ENCODE measurements at places on chromosomes 12 and 14.

DNA sequence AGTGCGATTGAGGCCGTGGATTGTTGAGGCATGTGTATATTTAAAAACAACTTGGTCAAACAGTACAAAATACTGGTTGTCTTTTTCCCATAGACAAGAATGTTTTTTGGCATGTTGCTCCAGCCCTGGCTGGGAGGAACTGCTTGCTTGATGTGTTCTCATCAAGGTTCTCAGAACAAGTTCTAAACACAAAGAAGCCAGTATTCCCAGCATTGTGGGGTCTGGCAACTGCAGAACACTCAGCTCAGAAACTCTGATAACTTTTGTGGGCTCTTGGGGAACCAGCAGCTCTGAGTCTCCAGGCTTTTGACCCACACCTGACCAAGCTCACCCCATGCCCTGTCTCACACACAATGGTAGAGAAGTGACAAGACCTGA is 27.1 kb upstream of the DICER1 start:
- DNase-seq: no peak

- no peak for DNase-seq
These were observed 32.5 kb downstream of the BRMS1L start for GRCh38 chr14:35858521-35859209.

GRCh38 chr14:70964492-70964891 is 57.2 kb downstream of the PCNX1 start:
- DNase-seq: no peak

DNA sequence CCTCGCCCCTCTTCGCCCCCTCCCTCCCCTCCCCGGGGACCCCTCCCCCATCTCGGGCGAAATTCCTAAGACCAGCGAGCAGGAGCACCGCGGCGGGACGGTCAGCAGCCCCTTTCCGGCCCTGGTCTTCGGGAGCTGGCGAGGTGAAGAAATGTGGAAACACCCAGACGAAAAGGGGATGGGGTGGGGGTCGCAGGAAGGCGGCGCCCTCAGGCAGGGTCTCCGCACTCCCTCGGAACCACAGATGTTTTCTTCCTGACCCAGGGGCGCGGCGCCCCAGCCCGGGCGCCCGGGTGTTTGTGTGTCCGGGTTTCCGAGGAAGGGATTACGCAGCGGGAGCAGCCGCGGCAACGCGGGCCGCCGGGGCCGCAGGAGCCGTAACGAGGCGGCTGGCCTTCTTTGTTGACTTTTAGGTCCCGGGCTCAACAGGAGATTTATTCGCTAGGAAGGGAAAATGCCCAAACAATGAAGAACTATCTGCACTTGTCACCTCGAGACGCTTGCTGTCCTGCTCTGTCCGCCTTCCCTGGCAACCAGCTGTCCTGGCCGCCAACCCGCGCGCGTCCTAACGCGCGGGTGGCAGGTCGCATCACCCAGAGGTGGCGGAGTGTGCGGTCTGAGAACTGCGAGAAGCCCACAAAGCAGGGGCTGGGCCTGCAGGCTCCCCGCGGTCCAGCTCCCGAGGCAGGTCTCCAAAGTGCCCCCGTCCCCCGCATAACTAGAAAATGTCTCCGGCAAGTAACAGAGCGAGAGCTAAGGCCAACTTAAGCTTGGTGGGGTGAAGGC is 7.0 kb downstream of the FOXA1 start:
- DNase-seq: no peak

GRCh38 chr12:118065380-118065779 is 4.4 kb upstream of the WSB2 start:
- no peak for DNase-seq

- DNase-seq: peak; percentile 10
These were observed 75.3 kb upstream of the FAR2 start for GRCh38 chr12:29073631-29074239.

DNA sequence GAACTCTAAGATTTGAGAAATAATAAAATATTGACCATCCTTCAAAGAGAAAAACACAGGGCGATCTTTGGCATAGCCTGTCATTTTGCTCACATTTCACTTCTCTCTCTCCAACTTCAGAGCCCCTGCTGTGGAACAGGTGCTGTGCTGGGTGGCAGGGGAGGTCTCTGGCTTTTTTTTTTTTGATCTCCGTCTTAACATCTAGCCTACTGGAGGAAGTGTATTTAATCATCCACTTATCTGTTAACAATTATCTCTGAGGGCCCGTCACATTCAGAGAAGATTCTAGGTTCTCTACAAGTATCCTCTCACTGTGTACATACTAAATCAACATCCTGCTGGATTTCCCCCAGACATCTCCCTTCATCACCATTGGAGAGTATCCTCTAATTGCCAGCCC is 34.1 kb downstream of the CHST11 start:
- DNase-seq: no peak

GRCh38 chr14:33280646-33281045 is 342.0 kb downstream of the NPAS3 start:
- DNase-seq: no peak

GRCh38 chr14:49461529-49462401 is 124.4 kb downstream of the RPS29 start:
- DNase-seq: peak; percentile 73

DNA sequence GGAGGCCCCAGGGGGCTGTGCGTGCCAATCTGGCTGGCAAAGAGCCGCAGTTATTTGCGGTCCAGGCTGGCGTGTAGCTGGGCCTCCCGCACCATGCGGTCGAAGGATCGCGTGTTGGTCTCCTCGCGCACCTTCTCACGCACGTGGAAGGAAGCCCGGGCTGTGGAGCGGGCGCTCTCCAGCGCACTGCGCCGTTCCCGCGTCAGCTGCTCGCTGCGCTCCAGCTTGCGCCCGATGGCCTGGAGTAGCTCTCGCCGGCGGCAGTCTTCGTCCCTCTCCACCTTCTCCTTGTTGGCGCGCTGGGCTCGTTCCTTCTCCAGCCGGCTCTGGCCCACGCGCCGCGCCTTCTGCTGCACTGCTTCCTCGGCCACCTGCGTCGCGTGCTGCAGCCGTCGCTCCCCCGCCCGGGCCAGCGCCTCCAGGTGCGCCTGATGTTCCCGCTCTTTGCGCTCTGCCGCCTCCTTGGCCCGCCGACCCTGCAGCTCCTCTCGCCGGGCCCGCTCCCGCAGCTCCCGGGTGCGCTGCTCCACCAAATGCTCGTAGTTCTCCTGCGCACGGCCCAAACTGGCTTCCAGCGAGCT is 3.1 kb downstream of the CCDC177 start:
- DNase-seq: no peak

GRCh38 chr12:130364578-130364977 is 26.9 kb downstream of the PIWIL1 start:
- no peak for DNase-seq

- no peak for DNase-seq
These were observed 9.7 kb downstream of the GLRX5 start for GRCh38 chr14:95544588-95544987.

GRCh38 chr12:12056951-12057350 is 13.8 kb upstream of the BCL2L14 start:
- DNase-seq: peak; percentile 58

DNA sequence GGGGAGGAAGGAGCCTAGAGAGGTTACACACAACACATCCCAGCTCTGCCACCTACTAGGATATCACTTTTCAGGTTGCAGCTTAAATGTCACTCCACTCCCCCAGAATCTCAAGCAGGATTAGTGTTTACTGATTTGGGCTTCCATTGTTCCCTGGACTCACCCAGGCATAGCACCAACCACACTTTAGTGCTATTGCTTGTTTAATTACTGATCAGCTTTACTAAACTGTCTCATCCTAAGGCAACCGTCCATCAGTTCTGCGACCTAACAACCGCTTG is 6.1 kb upstream of the KRT18 start:
- no peak for DNase-seq

GRCh38 chr14:61930101-61930857 is 168.1 kb downstream of the SNAPC1 start:
- no peak for DNase-seq

DNA sequence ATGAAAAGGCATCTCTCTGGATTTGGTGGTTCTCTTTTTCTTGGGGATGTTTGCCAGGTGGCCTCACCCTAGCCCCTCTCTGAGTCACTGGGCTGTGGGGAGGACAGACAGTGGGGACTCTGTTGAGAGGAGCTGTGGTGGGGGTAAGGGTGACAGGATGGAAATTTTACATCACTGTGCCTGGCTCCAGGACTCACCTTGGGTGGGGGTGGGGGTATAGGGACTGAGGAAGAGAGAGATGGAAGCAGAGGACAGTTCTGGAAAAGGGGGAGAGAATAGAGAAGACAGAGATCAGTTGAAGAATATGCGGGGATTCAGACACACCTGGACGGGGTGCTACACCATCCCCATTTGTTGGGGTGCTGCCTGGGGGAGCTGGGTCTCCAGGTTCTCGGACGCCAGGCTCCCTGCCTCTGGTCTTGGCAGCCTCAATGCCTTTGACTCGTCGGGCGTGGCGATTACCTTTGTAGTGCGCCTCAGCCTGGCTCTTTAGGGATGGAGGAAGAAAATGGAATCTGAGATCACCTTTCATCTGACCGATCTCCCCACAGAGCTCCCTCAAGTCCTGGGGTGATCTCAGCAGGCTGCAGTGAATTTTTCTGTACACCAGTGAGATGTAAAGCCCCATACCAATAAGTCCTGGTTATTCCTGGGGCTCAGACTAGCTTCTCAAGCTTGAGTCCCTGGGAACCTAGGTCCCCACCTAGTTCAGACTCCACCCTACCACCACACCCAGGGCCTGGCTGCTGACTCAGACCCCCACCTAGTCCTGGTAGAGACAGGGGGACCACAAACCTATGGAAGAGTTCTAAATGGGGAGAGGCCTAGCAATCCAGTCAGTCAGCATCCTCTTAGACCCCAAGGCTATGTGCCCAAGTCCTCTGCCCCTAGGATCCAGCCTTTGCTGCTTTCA is 9.6 kb upstream of the GPR84 start:
- no peak for DNase-seq

DNA sequence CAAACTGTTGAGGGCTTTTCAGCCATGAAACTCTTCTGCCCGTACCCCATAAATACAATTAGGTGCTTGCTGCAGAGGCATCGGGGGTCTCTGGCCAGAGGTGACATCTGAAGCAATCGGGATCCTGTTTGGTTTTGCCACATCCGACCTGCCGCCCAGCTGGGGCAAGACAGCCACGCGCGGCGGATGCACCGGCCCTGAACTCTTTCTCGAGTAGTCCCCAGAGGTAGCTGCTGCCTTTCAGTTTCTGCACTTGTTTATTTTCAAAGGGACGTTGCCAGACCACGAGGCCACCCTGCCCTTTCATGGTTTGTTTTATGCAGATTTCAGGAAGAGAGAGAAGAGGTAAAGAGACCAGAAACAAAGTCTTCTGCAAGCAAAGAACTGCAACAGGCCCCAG is 10.6 kb upstream of the MLXIP start:
- DNase-seq: no peak

DNA sequence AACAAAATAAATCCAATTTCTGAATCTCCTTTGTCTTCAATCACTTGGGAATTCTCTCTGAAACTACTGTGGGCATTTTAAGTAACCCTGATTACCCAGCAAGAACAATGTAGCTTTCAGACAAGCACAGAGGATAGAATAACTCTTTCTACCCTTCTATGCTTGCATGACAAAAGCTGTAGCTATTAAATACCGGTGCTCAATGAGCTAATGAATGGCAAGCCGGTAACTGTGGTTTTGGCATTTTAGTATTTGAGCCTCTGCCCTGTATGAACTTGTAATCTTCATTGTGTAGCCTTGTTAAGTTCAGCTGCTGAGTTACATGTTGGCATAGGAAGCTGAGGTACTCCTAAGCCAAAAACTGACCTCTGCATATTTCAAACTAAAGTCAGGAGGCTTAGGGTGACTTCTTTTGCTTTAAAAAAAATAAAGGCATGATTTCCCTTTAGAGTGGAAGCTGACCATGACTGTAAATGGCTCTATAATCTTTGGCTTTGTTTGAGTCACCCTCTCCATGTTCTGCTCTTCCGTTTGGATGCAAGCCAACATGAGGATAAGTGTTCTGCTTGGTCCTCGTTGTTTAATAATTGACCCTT is 171.0 kb upstream of the HIF1A start:
- no peak for DNase-seq

- no peak for DNase-seq
These were observed 37.5 kb downstream of the GNG2 start for GRCh38 chr14:51897791-51898355.

DNA sequence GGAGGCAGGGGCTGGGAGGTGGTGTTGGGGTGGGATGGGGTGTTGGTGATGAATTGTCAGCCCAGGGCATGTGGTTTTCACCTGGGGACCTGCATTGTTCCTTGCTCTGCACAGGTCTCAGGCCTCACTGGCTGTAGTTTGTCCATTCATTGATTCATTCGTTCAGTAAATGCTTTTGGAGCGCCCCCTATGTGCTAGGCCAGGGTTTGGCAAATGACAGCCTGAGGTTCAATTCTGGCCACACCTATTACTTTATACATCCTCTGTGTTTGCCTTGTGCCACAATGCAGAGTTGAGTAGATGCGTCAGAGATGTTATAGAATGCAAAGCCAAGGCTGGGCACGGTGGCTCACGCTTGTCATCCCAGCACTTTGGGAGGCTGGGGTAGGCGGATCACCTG is 4.7 kb downstream of the ADCK1 start:
- DNase-seq: no peak

- no peak for DNase-seq
These were observed 100.8 kb downstream of the SAMD4A start for GRCh38 chr14:54667764-54668163.

GRCh38 chr12:123118497-123118896 is 32.4 kb downstream of the PITPNM2 start:
- DNase-seq: no peak

- no peak for DNase-seq
These were observed 160.0 kb downstream of the BCAT1 start for GRCh38 chr12:24788886-24789285.

- DNase-seq: no peak
These were observed 700.1 kb downstream of the MED13L start for GRCh38 chr12:115577401-115577800.
